ENCODE measurements at places on chromosomes 1 and 21. TPM values are rescaled to one million over a fixed set of nuclear protein-coding genes. Genes with fewer than 3 reads are reported as not detected.

Gene IVL
- not detected for total RNA-seq

Gene S100A5
- total RNA-seq = not detected

Gene GABRD
- total RNA-seq = not detected

Gene FGGY
- 12.2 TPM for total RNA-seq

Gene CENPF
- 36.0 TPM for total RNA-seq

Gene RNPEP
- 77.3 TPM for total RNA-seq

Gene SEMA4A
- total RNA-seq = 0.35 TPM

Gene MAD2L2
- total RNA-seq = 130 TPM

Gene HAO2
- total RNA-seq = not detected

Gene FOXO6
- total RNA-seq = not detected

Gene SLC5A9
- not detected for total RNA-seq

Gene PLEKHA6
- total RNA-seq = 3.9 TPM

All from myometrial cell (primary cell).